ENCODE measurements at places on chromosomes 16 and 17.
A peak's percentile ranks its signal among the peaks of the same experiment; 100 is the strongest.

GRCh38 chr16:69839798-69840409 lies 77.8 kb downstream of the WWP2 start:
- H3K27me3 ChIP-seq = no peaks in the 10 kb centered on the region
- H3K4me3 ChIP-seq = no peak overlapping the region
- H3K4me1 ChIP-seq = peaks cover 34% of the 10 kb centered on the region

- H3K36me3 ChIP-seq = peaks cover 5% of the 10 kb centered on the region
- H3K27ac ChIP-seq = peak overlapping the region; percentile 42
- H3K4me3 ChIP-seq = no peak overlapping the region
- peak; percentile 84 for DNase-seq
- peaks cover 7% of the 10 kb centered on the region for H3K4me1 ChIP-seq
- H3K27me3 ChIP-seq = no peaks in the 10 kb centered on the region
These were observed 3.5 kb upstream of the RPL13 start for GRCh38 chr16:89556750-89557689.

GRCh38 chr17:32285746-32286517 lies 20.3 kb downstream of the RHBDL3 start:
- peaks cover 14% of the 10 kb centered on the region for H3K27me3 ChIP-seq
- no peak overlapping the region for H3K27ac ChIP-seq
- no peaks in the 10 kb centered on the region for H3K4me1 ChIP-seq
- H3K4me3 ChIP-seq = no peak overlapping the region
- DNase-seq = no peak

DNA sequence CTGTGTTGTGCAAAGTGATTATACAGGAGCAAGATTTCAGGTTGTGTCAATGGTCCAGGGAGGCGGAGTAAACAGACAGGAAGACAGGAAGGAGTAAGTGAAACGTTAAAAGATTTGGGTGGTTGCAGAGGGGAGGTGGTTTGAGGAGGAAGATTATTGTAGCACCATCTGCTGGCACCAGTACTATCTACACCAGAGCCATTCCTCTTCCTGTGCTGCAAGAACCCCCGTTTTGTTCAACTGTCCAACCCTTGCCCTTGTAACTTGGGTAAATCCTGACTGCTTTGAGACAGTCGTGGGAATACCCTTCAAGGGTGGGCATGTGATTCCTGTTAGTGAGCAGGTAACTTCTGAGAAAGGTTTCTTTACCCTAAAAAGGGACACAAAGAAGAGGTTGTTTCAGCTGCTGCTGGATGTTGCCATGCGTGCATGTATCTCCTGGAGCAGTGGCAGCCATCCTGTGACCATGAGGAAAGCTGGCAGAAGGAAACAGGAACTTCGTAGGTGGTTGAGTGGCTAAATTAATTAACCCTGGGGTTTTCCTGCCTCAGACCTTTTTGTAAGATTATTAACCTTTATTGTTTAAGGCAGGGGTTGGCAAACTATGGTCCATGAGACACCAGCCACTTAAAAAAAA lies 124.1 kb downstream of the PRKCA start:
- no peaks in the 10 kb centered on the region for H3K36me3 ChIP-seq
- no peak overlapping the region for H3K4me3 ChIP-seq
- H3K4me1 ChIP-seq = peaks cover 12% of the 10 kb centered on the region
- no peaks in the 10 kb centered on the region for H3K27me3 ChIP-seq

DNA sequence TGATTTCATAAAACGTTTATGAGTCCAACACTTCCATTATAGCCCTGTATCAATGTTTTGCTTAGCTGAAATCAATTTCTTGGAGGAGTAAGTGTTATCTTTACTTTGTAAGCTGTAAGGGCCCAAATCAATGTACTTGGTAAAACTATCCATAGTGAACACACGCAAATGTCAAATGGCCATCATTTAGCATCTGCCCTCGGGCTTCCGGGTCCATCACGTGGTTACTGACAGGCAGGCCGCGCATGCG lies 687 bp upstream of the NARF start:
- H3K36me3 ChIP-seq = peaks cover 29% of the 10 kb centered on the region
- H3K4me3 ChIP-seq = peak overlapping the region; percentile 99
- no peak for DNase-seq
- H3K4me1 ChIP-seq = peaks cover 21% of the 10 kb centered on the region
